ENCODE measurements at places on chromosomes 16 and 17.

GRCh38 chr17:57756951-57757350, 11.9 kb upstream of the CCDC182 start:
- no peak for DNase-seq

GRCh38 chr16:64225036-64225435, 896.8 kb downstream of the CDH11 start:
- DNase-seq: no peak

- no peak for DNase-seq
These were observed 11.2 kb downstream of the PPY start for GRCh38 chr17:43931062-43931571.

DNA sequence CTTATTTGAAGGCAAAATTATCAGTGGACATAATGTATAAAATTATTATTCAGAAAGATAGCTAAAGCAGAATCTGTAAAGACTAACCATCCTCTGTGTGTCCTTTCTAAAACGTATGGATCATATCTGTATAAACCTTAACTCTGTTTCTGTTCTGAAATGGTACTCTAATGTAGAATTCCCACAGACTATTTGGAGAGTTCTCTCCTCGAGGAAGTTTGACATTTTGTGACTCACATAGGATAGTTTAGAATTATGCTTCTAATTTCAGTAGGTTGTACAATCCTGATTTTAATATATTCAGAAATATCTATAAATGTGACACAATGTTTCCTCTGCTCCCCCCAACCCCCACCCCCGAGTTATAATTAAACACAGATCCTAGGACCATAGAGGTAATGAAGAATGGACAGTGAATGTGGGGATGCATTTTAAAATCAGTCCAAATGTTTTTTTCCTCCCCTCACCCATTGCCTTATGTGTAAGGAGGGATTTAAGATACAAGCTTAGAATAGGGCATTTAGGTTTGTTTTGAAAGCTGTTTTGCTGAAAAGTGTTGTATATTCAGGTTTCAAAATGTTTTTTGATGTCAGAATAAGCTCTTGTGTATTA, 66.8 kb downstream of the BCAS3 start:
- DNase-seq: no peak

DNA sequence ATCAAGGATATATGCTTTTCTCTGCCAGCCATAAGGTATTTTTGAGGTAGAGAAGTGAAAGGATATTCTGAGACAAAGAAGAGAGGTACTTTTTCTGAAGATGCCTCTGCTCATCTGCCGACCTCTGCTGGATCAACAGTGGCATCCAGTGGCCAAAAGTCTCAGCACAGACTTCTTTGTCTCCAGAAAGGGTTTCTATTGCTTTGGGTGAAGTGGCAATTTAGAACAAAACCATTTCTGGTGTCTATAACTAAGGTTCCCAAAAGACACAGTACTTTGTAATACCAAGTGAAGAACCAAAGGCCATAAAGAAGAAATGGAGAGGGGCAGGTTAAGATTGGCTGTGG, 155.2 kb upstream of the C17orf78 start:
- DNase-seq: peak; percentile 24

DNA sequence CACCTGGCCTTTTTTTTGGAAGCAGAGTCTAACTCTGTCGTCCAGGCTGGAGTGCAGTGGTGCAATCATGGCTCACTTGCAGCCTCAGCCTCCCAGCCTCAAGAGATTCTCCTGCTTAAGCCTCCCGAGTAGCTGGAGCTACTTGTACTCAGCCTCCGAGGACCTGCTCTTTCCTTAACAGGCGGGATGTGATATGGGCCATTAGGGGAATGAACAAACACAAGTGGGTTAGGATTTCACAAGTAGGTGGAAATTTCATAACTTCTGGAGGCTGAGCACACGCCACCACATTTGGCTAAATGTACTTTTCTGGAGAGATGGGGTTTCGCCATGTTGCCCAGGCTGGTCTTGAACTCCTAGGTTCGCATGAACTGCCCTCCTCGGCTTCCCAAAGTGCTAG, 4.1 kb downstream of the PAM16 start:
- no peak for DNase-seq

DNA sequence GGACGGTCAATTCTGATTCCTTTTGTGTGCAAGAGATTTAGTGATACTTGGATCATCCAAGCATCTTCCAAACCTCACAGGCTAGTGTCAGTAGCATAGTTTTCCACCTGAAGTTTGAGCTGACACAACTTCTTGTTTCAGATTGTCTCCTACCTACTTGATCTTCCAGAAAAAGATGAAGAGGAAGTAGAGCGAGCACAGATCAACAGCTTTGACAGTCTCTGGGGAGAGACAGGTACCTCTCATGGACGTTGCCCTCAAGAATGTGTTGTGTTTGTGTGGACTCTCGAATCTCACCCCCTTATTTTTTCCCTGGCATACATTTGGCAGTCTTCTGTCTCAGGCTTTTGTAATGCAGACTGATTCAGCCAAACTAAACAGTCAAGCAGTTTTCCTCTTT, 47.4 kb downstream of the CYB561 start:
- DNase-seq: no peak

GRCh38 chr16:69847643-69848042, 85.5 kb downstream of the WWP2 start:
- no peak for DNase-seq

DNA sequence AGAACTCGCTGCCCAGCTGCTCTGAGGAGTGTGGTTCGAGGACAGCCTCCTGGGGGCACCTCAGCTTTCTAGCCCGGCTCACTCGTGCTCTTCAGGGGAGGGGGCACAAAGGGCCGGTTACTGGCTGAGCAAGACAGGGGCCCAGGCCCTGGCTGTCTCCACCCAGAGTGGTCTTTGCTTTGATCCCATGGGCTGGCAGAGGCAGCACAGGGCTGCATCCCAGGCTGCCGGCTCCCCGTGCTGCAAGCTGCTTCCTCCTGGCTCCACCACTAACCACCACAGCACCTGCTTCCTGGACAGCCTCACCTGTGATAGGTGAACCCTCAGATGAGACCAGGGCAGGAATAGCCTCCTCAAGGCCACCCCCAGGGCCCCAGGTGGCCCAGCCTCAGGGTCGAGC, 6.8 kb downstream of the SPPL2C start:
- DNase-seq: no peak

DNA sequence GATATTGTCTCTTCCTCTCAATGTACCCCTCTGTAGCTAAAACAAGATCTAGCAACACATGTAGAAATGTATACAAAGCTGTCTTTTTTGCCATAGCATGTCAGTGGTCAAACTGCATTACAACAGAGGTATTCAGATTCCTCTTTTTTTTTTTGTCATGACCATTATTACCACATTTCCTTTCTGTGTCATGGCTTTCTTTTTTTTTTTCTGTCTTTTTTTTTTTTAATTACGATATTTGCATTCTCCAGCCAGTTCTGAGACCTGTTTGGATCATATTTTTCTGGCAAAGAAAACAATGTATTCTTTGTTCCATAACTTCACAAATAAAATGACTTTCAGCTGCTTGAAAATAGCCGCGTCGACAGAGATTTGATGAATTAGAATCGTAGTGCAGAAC, 27.4 kb upstream of the CAPNS2 start:
- DNase-seq: no peak

GRCh38 chr16:21523411-21524067, 75.8 kb upstream of the METTL9 start:
- DNase-seq: no peak

DNA sequence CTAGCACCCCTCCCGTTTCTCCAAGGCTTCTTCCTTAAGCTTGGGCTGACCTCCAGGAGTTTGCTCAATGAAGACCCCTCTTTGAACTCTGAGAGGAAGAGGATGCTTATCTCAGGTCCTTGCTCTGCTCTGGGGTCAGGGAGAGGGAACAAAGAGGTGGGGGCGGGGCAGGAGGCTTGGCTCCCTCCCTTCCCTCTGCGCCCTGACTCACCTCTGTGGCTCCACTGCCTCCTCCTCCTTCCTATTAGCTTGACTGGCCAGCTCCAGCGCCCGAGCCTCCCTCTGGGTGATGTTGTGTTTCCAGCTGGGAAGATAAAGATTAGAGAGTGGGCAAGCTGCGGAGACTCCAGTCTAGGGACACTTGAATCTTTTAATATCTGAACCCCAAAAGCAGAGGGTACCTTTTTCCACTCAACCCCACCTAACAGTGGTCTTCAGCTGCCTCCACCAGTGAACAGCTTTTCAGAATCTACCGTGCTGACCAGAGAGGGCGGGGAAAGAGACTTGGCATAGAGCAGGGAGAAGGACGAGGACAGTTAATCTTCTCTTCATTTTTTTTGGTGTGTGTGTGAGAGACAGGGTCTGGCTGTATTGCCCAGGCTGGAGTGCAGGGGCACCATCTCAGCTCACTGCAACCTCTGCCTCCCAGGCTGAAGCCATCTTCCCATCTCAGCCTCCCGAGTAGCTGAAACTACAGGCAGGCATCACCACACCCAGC, 6.7 kb downstream of the GIP start:
- DNase-seq: no peak

GRCh38 chr17:28773736-28774135, 29.9 kb downstream of the TRAF4 start:
- no peak for DNase-seq

GRCh38 chr17:18917506-18918032, 34.4 kb upstream of the SLC5A10 start:
- peak; percentile 11 for DNase-seq

GRCh38 chr16:11634312-11634711, 33.9 kb upstream of the SNN start:
- DNase-seq: no peak

DNA sequence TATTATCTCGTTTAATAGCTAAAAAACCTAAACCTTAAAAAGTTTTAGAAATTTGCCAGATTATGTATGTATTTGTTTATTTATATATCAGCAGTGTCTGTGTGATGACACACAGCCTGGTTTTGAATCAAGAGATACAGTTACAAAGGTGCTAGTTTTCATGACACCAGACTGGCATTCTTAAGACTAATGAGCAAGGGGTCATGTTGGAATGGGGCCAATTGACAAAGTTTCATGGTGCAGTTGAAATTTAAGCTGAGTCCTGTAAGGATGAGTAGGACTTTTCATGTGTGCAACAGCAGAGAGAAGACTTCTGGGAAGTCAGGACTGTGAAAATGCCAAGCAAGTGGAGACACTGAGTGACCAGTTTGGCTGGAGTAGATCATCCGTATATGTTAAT, 3.2 kb upstream of the KRT10 start:
- no peak for DNase-seq

DNA sequence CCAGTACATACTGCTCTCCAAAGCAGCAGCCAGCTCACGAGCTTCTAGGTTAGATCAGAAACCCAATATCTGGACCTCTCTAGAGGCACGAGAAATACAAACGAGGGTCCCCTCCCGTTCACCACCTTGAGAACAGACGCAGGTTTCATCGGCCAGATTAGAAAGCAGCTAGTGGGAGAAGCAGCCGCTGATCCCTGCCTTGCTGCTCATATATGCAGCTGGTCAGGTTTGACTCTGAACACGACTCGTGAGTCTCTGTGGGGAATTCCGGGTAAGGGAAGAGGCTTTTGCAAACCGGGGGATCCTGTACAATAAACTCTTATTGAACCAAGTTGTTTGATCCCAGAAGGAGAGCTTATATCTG, 1.6 kb downstream of the VAT1L start:
- no peak for DNase-seq

GRCh38 chr17:6981426-6981825, 14.4 kb upstream of the ALOX12 start:
- DNase-seq: no peak
